ENCODE measurements at places on chromosomes 7 and 10. TPM values are rescaled to one million over a fixed set of nuclear protein-coding genes. Genes with fewer than 3 reads are reported as not detected.

ZNF467 gene
- total RNA-seq: 1.1 TPM

LARP4B gene
- total RNA-seq: 35.4 TPM

NKX1-2 gene
- total RNA-seq: 0.05 TPM

IL2RA gene
- total RNA-seq: not detected

TMEM176A gene
- total RNA-seq: not detected

GPR26 gene
- total RNA-seq: not detected

MGAM2 gene
- total RNA-seq: 0.02 TPM

SAMD9L gene
- total RNA-seq: 0.55 TPM

ANKRD1 gene
- 52.3 TPM for total RNA-seq

PNLIPRP2 gene
- 0.06 TPM for total RNA-seq

LRRD1 gene
- total RNA-seq: not detected

ITGA8 gene
- not detected for total RNA-seq

MRLN gene
- total RNA-seq: not detected
